Breast epithelium (tissue), 4 donors: ENCODE measurements at places on chromosomes 7 and 10. TPM values are rescaled to one million over a fixed set of nuclear protein-coding genes. Genes with fewer than 3 reads are reported as not detected.

HSPA12A gene
- 23.6 TPM for total RNA-seq

PDZD7 gene
- total RNA-seq: 0.48 TPM

WNT2 gene
- total RNA-seq: 2.0 TPM

NYAP1 gene
- 0.66 TPM for total RNA-seq

SPAG6 gene
- total RNA-seq: 0.59 TPM

DNA sequence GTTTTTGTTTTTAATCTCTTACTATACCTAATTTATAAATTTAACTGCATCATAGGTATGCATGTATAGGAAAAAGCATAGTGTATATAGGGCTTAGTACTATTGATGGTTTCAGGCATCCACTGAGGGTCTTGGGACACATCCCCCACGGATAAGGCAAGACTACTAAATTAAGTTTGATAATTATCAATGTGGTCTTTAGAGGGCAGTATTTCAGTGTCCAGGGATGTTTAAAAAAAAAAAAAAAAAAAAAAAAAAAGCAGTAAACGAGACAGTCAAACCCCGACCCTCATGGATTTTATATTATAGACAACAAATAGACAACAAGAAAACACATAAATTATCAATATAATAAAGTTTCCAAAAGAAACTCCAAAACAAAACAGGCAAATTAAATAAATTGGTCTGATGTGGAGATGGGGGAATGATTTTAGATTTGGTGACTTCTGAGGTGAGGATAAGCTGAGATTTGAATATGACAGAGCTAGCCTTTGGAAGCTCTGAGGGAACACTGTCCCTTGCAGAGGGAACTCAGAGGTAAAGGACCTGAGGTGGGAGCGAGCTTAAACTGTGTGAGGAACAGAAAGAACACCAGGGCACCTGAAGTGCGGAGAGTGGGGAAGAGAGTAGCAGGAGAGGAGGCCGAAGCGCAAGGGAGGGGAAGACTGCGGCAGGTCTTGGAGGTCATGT is 14.8 kb downstream of the ACSM6 start:
- no peaks in the 10 kb centered on the region for H3K4me1 ChIP-seq
- no peaks in the 10 kb centered on the region for H3K36me3 ChIP-seq
- no peaks in the 10 kb centered on the region for H3K27me3 ChIP-seq
- DNase-seq: no peak

GRCh38 chr10:132691711-132692153 is 94.2 kb downstream of the NKX6-2 start:
- H3K36me3 ChIP-seq: no peaks in the 10 kb centered on the region
- H3K4me1 ChIP-seq: no peaks in the 10 kb centered on the region
- no peak overlapping the region for H3K27ac ChIP-seq
- H3K4me3 ChIP-seq: no peak overlapping the region
- no peak for DNase-seq

- peak; percentile 26 for DNase-seq
- H3K27me3 ChIP-seq: no peaks in the 10 kb centered on the region
- no peaks in the 10 kb centered on the region for H3K4me1 ChIP-seq
- no peak overlapping the region for H3K4me3 ChIP-seq
These were observed 267.4 kb downstream of the ADK start for GRCh38 chr10:74418285-74418872.

- H3K4me1 ChIP-seq: no peaks in the 10 kb centered on the region
- H3K36me3 ChIP-seq: no peaks in the 10 kb centered on the region
- no peak overlapping the region for H3K4me3 ChIP-seq
- H3K27ac ChIP-seq: no peak overlapping the region
- no peaks in the 10 kb centered on the region for H3K27me3 ChIP-seq
These were observed 85.3 kb upstream of the NFE2L3 start for GRCh38 chr7:26066736-26067135.

DNA sequence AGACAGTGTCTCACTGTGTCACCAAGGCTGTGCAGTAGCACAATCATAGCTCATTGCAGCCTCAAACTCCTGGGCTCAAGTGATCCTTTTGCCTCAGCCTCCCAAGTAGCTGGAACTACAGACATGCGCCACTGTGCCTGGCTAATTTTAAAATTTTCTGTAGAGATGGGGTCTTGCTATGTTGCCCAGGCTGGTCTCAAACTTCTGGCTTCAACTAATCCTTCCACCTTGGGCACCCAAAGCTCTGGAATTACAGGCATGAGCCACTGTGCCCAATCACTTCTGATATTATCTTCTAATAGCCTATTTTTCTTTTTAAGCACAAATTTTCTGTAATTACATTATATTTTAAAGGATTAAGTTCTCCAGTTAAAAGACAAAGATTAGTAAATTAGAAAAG is 42.6 kb upstream of the ZC3HAV1 start:
- no peaks in the 10 kb centered on the region for H3K27me3 ChIP-seq
- H3K27ac ChIP-seq: no peak overlapping the region
- no peaks in the 10 kb centered on the region for H3K36me3 ChIP-seq
- H3K4me3 ChIP-seq: no peak overlapping the region
